ENCODE measurements at places on chromosomes 1 and 21. TPM values are rescaled to one million over a fixed set of nuclear protein-coding genes. Genes with fewer than 3 reads are reported as not detected.

RHOU gene
- total RNA-seq, result 33.3 TPM

SPRR1A gene
- not detected for total RNA-seq

SH2D1B gene
- 0.82 TPM for total RNA-seq

PIGV gene
- total RNA-seq, result 16.1 TPM

MIB2 gene
- 112 TPM for total RNA-seq

MXRA8 gene
- total RNA-seq, result 67.7 TPM

RSPH1 gene
- 10.0 TPM for total RNA-seq

SELE gene
- total RNA-seq, result 0.16 TPM

DOCK7 gene
- total RNA-seq, result 33.7 TPM

LEMD1 gene
- not detected for total RNA-seq

SNX7 gene
- total RNA-seq, result 13.9 TPM

FMO2 gene
- total RNA-seq, result not detected

ERICH3 gene
- under 0.01 TPM for total RNA-seq

APCS gene
- total RNA-seq, result not detected

PRKAA2 gene
- 5.4 TPM for total RNA-seq

IL19 gene
- not detected for total RNA-seq

C4BPB gene
- 3.7 TPM for total RNA-seq

TMOD4 gene
- not detected for total RNA-seq

POLR3GL gene
- 23.7 TPM for total RNA-seq

SH2D5 gene
- not detected for total RNA-seq

LMX1A gene
- total RNA-seq, result not detected

LAMB3 gene
- 47.2 TPM for total RNA-seq

SH3D21 gene
- 15.3 TPM for total RNA-seq

ACTA1 gene
- total RNA-seq, result 17.5 TPM

MX2 gene
- total RNA-seq, result 4.2 TPM

ARHGEF16 gene
- 162 TPM for total RNA-seq

EXO5 gene
- 0.40 TPM for total RNA-seq

SNIP1 gene
- total RNA-seq, result 175 TPM

PCSK9 gene
- 18.9 TPM for total RNA-seq

ACTL8 gene
- total RNA-seq, result not detected

AIM2 gene
- not detected for total RNA-seq

C1orf56 gene
- 3.5 TPM for total RNA-seq

Measured in transverse colon (tissue), 4 donors.